Hematopoietic multipotent progenitor cell treated with erythropoietin and hydrocortisone succinate and interleukin-3 and kit ligand, for 15 days (in vitro differentiated cells): ENCODE measurements at places on chromosomes 1 and 21.

- no peak for DNase-seq
Measured at GRCh38 chr1:225695578-225696337, 42.8 kb upstream of the ENAH start.

- no peak for DNase-seq
Measured at GRCh38 chr1:233375653-233376052, 48.1 kb downstream of the MAP3K21 start.

DNA sequence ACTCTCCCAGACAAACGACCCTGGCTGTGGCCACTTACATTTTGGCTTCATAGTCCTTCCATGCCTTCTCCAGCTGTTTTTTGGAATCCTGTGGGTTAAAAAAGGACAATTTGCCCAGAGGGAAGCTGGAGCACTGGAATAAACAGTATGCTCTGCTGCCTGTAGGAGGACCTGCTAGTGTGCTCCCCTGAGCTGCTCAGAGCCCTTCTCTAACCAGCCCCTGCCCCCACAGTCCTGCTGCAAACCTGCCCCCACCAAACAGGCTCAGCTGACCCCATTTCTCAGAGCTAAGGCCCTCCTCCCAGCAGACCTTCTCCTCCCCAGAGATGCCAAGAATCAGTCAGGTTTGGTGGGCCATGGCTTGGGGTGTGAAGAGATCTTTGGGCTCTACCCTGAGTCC is 26.9 kb upstream of the TCEA3 start:
- DNase-seq: no peak

DNA sequence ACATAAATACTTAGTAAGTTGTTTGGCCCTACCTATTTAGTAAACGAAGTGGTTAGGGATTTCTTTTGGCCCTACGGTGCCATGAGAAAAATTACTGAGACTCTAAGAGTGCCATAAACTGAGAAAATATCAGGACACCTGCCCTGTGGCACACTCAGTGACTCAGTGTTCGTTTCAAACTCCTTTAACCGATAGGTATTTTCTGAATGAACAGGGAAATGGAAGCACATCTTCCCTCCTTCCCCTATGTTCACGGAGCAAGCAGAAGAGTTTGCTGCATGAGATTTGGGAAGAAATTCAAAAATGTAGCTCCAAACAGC is 134.2 kb downstream of the KAZN start:
- DNase-seq: no peak

DNA sequence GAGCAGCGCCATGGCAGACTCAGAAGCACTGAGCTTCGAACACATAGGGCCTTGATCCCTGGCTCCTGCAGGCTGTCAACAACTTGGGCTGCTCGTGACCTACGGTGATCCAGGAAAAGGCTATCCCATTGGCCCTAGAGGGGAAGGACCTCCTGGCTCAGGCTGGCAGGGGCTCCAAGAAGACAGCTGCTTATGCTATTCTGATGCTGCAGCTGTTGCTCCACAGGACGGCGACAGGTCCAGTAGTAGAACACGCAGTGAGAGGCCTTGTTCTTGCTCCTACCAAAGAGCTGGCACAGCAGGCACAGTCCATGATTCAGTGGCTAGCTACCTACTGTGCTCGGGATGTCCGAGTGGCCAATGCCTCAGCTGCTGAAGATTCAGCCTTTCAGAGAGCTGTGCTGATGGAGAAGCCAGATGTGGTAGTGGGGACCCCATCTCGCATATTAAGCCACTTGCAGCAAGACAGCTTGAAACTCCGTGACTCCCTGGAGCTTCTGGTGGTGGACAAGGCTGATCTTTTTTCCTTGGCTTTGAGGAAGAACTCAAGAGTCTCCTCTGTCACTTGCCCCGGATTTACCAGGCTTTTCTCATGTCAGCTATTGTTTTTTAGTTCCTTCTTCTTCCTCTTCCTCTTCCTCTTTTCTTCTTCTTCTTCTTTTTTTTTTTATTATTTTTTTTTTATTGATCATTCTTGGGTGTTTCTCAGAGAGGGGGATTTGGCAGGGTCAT is 18.9 kb downstream of the ITLN2 start:
- DNase-seq: no peak

DNA sequence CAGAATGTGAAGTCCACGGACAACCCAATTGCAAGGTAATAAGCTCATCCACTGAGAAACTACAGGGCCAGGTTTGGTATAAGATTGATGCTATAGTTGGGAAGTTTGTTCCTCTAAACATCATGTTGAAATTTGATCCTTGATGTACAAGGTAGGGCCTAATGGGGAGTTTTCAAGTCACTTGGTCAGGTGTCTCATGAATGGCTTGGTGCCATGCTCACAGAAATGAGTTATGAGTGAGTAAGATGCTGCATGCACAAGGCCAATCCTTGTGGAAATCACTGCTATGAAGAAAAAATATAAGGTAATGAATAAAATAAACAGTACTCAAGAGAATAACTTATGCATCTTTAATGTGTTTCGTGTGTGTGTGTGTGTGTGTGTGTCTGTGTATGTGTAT is 1891.2 kb downstream of the NCAM2 start:
- no peak for DNase-seq

- DNase-seq: no peak
Measured at GRCh38 chr1:166169182-166169581, 2.4 kb upstream of the FAM78B start.

DNA sequence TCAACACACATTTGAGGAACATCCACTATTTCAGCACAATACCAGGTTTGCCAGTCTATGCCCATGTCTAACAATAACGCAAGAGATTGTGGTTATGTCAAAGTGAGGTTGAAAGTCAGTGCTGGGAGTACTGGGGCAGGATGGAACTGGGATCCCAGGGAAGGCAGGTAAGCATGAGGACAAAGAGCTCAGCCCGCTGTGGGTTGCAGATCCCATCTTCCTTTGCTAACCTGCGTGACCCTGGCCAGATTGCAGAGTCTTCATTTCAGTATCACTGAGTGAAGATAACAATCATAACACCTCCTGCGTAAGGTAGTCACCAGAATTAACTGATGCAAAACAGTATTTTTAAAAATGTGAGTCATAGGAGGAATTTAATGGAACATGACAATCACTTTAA is 250.0 kb downstream of the PCP4 start:
- DNase-seq: no peak

DNA sequence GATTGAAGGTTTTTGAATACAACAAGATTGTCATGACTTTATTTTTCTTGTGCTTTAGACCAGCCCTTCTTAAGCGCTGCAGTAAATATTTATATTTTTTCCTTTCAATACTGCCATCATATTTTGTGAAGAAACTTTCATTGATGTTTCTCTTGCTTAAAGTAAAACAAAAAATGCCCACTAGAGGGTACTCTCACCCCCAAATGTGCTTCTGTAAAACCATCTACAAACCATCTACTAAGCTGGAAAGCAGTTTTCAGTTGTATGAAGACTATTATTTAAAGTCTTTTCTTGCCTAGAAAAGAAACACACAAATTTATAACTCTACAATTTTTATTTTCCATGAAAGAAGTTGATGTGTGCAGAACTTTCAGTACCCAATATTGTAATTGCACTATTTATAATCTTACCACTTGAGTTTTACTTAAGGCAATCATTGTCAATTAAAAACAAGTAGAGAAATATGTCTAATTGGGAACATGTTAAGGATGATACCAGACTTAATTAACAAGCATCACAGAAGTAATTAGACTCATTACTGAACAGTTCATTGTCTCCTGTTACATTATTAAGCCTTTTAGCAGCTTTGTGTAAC is 10.7 kb downstream of the LEPR start:
- peak; percentile 76 for DNase-seq

DNA sequence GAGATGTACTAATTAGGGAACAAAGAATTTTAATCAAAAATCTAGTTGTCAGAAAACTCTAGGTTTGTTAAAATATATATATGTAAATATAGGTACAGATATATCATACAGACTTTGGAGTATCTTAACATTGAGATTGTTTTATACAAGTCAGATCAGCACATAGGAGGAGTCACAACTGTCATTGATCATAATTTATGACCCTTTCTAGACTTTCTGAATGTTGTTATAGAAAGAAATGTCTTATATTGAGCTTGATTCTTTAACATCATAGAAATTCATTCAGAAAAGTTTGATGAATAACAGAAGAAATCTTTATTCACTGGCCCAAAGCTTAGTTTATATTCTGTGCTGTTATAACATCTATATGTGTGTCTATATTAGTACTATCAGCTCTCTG is 185.8 kb downstream of the SDCCAG8 start:
- DNase-seq: no peak

GRCh38 chr1:16072095-16072494 is 1.4 kb downstream of the FAM131C start:
- no peak for DNase-seq

- no peak for DNase-seq
Measured at GRCh38 chr1:211705467-211706091, 30.2 kb upstream of the NEK2 start.

- no peak for DNase-seq
Measured at GRCh38 chr21:42524341-42525028, 10.8 kb downstream of the SLC37A1 start.
